Stimulated activated CD4-positive, alpha-beta T cell treated with anti-CD3 and anti-CD28 coated beads, TNF-alpha, amount 100 ng/mL, for 4 hours (primary cell): ENCODE measurements at places on chromosomes 16 and 17.

GRCh38 chr16:12425134-12425941, 378.3 kb downstream of the CPPED1 start:
- no peak for DNase-seq

- no peak for DNase-seq
These were observed 1726.8 kb downstream of the TP53TG3F start for GRCh38 chr16:35186045-35186759.

GRCh38 chr16:64621616-64622015, 500.2 kb downstream of the CDH11 start:
- no peak for DNase-seq

GRCh38 chr17:3539881-3540540, 17.6 kb downstream of the TRPV3 start:
- DNase-seq = no peak

- no peak for DNase-seq
These were observed 14.4 kb upstream of the CD300E start for GRCh38 chr17:74637926-74638325.

DNA sequence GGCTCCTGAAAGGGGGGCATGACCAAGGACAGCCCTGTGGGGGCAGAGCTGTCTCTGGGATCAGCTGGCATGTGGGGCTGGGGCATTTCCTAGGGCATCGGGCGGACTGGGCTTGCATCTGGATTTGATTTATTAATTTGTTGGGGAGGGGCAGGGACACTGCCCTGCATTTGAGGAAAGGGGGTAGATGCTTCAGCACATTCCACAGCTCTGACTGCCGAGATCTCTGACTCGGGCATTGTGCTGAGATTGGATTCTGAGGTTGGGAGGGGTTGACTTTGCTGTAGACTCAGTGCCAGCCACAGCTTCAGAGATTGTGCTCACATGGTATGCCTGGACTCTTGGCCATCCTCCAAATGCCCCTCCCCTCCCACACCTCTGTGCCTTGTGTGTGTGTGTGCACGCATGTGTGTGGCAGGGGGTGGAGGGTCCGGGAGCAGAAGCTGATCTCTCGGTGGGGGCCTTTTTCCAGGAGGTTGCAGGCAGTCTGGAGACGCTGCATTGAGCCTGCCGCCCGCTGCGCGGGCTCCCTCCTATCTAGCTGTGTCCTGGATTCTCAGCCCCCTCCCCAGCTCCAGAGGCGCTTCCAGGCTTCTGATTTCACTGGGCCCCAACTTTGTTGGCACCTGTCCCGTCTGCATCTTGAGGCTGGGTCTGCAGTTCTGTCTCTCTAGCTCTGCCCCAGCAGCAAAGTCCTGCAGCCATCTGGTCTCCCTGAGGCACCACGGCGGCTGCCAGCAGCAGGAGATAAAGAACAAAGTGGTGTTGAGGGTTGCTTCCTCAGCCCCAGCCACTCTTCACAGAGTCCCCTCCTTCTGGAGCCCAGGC, 14.9 kb downstream of the IGFBP4 start:
- DNase-seq = no peak

GRCh38 chr17:19308398-19308797, 54.1 kb downstream of the B9D1 start:
- no peak for DNase-seq

DNA sequence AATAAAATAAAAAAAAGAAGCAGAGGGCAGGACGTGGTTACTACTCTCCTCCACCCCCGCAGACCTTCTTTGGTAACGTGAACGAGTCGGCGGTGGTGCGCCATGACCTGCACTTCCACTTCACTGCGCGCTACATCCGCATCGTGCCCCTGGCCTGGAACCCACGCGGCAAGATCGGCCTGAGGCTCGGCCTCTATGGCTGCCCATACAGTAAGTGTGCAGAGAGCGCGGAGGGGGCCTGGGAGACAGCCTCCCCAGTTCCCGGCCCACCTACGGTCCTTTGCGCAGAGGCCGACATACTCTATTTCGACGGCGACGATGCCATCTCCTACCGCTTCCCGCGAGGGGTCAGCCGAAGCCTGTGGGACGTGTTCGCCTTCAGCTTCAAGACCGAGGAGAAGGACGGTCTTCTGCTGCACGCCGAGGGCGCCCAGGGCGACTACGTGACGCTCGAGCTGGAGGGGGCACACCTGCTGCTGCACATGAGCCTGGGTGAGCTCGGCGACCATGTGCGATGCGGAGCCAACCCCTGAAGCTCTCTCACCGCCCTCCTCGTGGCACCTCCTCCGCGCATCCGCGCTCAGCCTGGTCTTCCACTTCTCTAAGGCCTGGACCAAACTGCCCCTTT, 2.7 kb downstream of the CNTNAP1 start:
- no peak for DNase-seq

DNA sequence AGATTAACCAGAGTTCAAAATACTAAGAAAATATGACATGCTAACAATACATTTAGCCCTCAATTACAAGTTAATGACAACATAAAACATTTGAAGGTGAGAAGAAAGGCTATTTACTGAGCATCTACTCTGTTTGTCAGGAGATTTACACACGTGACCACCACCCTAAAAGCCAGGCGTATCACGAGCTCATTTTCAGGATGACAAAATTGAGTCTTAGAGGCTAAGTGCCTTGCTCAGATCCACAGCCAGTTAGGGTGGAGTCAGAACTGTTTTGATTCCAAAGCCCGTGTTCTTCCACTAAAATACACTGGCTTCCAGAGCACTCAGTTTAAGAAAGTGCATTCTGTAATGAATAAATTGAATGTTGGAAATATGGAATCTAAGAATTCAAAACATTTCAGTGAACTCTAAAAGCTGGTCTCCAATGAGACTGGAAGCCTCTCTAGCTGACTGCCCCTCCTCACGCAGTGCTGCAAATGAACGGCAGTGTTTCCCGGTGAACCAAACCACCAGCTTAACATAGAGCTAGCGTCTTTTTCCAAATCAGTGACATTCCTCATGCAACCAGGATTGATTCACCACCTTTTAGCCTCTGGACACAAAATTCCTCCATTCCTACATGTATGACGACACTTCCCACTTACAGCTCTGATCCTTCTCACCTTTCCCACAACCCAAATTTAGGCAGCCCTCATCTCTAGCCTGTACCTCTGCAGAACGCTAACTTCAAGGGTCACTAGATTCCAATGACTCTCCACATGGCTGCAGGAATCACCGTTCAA, 5.9 kb downstream of the ZDHHC7 start:
- DNase-seq = no peak

GRCh38 chr17:42389135-42389417, 834 bp upstream of the STAT3 start:
- no peak for DNase-seq

DNA sequence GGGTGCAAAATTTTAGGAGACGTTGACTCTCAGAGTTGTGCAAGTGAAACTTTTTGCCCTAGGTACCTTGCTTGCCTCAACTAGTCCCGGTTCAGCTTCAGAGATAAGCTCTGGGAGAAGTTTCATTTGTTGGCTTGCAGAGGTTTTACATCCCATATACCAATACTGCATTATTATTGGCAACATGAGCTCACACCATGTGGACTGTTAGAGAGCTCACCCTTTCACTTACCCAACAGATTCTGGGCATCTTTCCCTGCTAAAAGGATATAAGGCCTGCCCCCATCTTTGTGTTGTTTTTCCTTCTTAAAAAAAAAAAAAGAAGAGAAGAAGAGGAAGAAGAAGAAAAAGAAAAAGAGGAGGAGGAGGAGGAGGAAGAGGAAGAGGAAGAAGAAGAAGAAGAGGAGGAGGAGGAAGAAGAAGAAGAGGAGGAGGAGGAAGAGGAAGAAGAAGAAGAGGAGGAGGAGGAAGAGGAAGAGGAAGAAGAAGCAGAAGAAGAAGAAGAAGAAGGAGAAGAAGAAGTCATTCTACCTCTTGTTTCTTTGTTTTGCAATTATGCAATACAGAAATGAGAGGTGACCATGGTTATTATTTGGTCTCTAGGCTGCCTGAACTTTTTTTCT, 292.6 kb upstream of the IRX3 start:
- DNase-seq = no peak

- no peak for DNase-seq
These were observed at the start of gene AKTIP for GRCh38 chr16:53502331-53503269. Gene AKTIP, minus strand, starts transcription at chr16:53503209. Its CDS starts 2,950 bp downstream, at chr16:53500259.

- DNase-seq = no peak
These were observed 59.8 kb downstream of the TUBD1 start for GRCh38 chr17:59832883-59833379.

DNA sequence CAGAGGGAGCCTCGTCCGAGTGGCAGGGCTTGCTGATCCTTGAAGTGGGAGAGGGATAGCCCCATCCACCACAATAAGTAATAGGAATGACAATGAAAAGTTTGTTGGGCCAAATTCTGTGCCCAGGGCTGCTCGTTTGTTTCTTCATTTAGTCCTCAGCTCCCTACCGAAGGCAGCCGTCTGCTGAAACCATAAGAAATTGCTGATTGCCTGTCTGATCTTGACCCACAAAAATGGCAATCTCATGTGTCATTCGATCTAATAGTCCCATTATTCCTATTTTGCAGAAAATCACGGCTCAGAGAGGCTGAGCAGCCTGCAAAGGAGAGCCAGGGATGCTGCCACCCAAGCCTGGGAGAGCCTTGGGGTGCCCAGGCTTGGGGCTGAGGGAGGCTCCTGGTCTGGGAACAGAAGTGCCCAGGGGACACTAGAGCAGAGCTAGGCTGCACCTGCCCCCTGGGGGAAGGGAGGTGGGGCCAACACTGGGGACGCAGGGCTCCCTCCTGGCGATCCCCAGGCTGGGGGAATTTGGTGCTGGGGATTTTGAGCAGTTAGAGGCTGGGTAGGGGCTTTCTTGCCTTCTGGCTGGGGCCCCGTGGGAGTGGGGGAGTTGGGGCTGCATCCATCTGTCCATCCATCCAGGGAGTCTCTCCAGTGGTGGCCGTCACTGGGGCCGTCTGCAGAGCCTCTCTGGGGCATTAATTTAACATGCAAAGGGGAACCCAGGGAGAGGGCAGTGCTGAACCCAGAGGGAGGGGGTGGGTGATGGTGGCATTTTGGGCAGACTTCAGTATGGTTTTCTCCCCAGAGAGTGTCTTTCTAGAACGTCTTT, 53.5 kb downstream of the SOCS1 start:
- DNase-seq = no peak

GRCh38 chr17:57370619-57371018, 114.3 kb downstream of the MSI2 start:
- no peak for DNase-seq

DNA sequence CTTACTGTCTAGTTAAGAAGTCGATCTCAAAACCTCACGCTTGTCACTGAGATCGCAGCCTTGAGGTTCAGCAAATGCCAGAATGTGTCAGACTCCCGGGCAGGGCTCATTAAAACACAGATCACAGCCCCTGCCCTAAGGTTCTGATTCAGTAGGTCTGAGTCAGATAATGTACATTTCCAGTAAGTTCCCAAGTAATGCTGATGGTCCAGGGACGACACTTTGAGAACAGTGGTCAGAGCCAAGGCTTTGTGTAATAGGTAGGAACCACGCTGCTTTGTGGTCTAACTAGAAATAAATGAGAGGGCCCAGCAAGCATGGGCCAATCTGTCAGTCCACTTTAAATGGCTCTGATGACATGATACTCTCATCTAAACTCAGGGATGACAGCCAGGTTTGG, 228.6 kb downstream of the ZFHX3 start:
- DNase-seq = no peak

- DNase-seq = no peak
These were observed 30.8 kb downstream of the BEAN1 start for GRCh38 chr16:66457888-66458287.

GRCh38 chr16:86170720-86171119, 271.8 kb downstream of the IRF8 start:
- no peak for DNase-seq

DNA sequence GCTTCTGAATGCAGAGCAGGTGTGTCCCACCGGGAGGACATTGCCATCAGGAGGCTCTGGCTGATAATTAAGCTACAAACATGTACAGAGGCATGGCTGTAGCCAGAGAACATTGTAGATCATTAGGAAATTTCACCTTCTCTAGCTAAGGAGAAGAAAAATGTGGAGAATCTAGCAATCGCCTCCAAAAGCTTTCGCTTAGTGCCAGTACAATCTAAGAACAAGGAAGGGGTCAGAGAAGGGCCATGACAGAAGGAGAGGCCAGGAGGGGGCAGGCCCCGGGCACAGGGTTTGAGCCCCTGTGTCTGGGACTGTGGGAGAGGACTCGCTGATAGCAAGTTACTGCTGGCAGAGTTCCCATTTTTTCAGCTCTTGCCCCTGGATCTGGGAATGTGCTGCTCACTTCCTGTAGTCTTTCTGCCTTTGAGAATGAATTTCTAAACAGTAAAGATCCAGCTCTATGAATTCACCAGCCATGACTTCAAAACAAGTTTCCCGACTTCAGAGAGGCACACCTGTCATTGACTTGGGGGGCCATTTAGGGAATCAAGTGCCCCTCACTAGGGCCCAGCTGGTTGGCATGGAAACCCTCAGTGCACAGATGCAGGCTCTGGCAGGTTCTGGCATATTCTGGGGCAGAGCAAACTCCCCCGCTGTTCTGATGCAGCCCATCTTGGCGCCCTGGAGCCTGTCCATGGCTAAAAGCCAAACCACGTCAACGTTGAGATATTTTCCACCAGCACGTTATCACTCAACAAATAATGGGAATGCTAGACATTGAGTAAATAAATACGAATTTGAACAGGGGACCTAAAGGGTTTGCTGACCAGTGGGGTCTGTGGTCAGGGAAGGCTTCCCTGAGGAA, 59.5 kb upstream of the CACNG4 start:
- no peak for DNase-seq

GRCh38 chr17:4584101-4584916, at the start of gene SMTNL2:
Gene SMTNL2, plus strand, starts transcription at chr17:4584529. Its CDS starts 77 bp downstream, at chr17:4584606.
- DNase-seq = no peak

- no peak for DNase-seq
These were observed 35.7 kb downstream of the KANSL1 start for GRCh38 chr17:46157443-46158062.

DNA sequence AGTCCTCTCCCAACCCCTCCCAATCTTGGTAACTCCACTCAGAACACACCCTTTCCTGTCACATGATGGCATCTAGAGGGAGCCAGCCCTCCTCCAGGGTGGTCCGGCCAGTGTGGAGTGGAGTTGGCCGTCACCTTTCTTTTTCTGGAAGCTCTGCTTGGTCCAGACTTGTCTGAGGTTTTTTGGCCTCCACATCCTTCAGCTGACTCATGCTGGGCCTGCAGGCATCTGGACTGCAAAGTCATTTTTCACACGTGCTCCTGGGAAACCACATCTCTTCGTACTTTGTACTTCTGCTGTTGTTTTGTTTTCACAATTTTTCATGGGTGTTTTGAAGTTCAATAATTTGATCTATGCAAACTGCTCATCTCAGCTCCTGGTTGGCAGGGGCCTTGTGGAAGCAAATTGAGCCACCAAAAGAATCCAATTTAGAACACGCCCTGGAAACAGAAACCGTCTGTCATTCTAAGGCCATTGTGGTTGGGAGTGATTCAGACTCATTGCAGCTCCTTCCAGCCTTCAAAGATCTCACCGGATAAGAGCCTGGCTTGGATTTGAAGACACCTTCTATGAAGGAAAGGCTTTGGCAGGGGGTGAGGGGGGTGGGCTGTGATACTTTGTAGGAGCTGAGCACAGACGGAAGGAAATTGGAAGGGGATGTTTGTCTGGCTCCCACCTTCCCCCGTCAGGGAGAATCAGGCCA, 42.4 kb upstream of the NF1 start:
- DNase-seq = no peak

DNA sequence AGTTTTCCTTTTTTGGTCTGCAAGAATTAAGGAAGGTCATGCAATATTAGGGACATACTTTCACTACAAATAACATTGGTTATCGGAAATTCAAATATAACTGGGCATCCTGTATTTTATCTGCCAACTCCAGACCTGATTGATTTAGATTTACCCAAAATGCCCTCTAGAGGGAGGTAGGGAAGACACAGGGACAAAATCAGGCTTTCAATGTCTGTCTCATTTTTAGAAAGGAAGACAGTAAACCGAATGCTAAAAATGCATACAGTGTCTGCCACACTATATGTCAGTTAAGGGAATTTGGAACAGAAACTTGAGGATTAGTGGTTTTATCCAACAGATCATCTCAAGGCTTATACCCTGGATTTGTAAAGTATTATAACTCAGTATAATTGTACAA, 161.7 kb upstream of the SOX9 start:
- DNase-seq = no peak
